ENCODE measurements at places on chromosomes 4 and X. TPM values are rescaled to one million over a fixed set of nuclear protein-coding genes. Genes with fewer than 3 reads are reported as not detected.

The BEX5 gene
- total RNA-seq: not detected

The RRH gene
- total RNA-seq: 0.22 TPM

The OSTC gene
- total RNA-seq: 256 TPM

The RNF175 gene
- total RNA-seq: not detected

The XAGE2 gene
- not detected for total RNA-seq

The ZFYVE28 gene
- total RNA-seq: 7.2 TPM

The ADRA2C gene
- total RNA-seq: not detected

The PAGE5 gene
- not detected for total RNA-seq

The RAB39B gene
- not detected for total RNA-seq

The GAB3 gene
- total RNA-seq: 4.7 TPM

The BCLAF3 gene
- 7.1 TPM for total RNA-seq

The KCNE5 gene
- total RNA-seq: 0.36 TPM

The HGFAC gene
- total RNA-seq: 0.13 TPM

The CXorf49 gene
- not detected for total RNA-seq

The OPRPN gene
- not detected for total RNA-seq

The CLGN gene
- total RNA-seq: 0.13 TPM

The TEX28 gene
- total RNA-seq: not detected

The KCND1 gene
- 0.36 TPM for total RNA-seq

The GLOD5 gene
- total RNA-seq: not detected

The NRK gene
- 5.3 TPM for total RNA-seq

The CXCL6 gene
- 2.9 TPM for total RNA-seq

The NAP1L5 gene
- 7.8 TPM for total RNA-seq

The PNMA5 gene
- total RNA-seq: not detected

The SPP1 gene
- not detected for total RNA-seq

The MEPE gene
- total RNA-seq: not detected

The BEX1 gene
- 0.27 TPM for total RNA-seq

The CLIC2 gene
- total RNA-seq: 18.0 TPM

The MAGEE2 gene
- not detected for total RNA-seq

The PAGE1 gene
- not detected for total RNA-seq
